H9 (cell line): ENCODE measurements at places on chromosomes 5 and 9. TPM values are rescaled to one million over a fixed set of nuclear protein-coding genes. Genes with fewer than 3 reads are reported as not detected.
A peak's percentile ranks its signal among the peaks of the same experiment; 100 is the strongest.

The PTGS1 gene
- total RNA-seq = 1.0 and 1.3 TPM in 2 replicates

The SPATA6L gene
- total RNA-seq = 0.75 and 0.87 TPM in 2 replicates

The ABO gene
- total RNA-seq = 0.31 and 0.37 TPM in 2 replicates

The ENTPD2 gene
- total RNA-seq = 4.0 and 5.1 TPM in 2 replicates

The PHF24 gene
- 0.24 and 0.68 TPM in 2 replicates for total RNA-seq

The PSAT1 gene
- total RNA-seq = 215 and 225 TPM in 2 replicates

The TRAF1 gene
- total RNA-seq = 1.4 and 1.5 TPM in 2 replicates

The PLEKHG4B gene
- 41.9 and 44.3 TPM in 2 replicates for total RNA-seq

The CYLC2 gene
- not detected in 2 replicates for total RNA-seq

The IFNK gene
- not detected in 2 replicates for total RNA-seq

The PCDHGA5 gene
- total RNA-seq = 1.1 and 1.3 TPM in 2 replicates

The PCDHA1 gene
- 0.44 and 0.61 TPM in 2 replicates for total RNA-seq

The PCDHB13 gene
- total RNA-seq = 1.5 and 1.7 TPM in 2 replicates

The UIMC1 gene
- total RNA-seq = 46.2 and 53.0 TPM in 2 replicates

The WNT8A gene
- total RNA-seq = 0.26 and 0.33 TPM in 2 replicates

DNA sequence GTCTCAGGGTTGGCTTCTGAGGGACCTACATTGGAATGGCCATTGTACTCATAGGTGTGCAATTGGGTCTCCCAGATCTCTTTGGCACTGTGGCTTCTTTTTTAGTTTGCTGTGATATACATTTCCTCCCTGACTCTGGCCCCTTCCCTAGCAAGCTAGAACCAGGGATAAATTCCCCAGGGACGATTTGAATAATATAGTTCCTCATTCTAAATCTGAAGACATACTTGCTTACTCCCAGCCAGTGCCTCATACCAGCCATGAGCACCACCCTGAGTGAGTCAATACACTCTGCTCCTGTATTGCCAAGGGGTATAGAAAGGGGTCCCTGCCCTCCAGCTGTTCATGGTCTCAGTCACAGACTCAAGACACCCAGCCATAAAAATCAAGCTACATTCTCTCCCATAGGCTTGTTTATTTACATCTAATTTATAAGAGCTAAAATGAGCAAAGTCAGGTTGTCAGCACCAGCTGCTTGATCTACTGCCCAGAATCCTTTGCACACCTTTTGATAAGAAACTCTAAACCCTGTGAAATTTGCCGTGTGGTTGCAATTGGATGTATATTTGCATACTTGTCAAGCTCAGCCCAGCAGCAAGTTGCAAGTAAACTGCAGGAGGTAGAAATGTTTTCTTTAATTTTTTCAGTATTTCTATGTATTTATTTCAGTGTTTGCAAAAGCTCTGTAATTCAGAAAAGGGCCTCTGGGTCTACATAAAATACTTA is 219.9 kb upstream of the IRX1 start:
- DNase-seq = no peak

DNA sequence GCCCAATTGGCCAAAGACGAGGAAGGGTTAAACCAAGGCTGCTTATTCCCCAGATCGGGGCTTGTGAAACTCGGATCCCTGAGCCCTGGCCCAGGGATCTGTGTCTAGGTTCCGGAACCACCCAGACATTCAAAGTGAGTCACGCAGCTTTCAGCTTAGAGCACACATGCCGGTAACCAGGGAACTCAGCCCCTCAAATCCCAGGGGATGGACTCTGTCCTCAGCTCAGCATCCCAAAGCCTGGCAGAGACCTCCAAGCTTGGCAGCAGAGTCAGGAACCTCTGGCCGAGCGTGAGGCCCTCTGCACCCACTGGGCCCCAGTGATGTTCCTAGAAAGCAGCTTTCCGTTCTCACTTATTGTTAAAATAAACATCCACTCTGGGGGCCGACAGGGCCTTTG is 5.1 kb downstream of the PNPLA7 start:
- no peak for DNase-seq

DNA sequence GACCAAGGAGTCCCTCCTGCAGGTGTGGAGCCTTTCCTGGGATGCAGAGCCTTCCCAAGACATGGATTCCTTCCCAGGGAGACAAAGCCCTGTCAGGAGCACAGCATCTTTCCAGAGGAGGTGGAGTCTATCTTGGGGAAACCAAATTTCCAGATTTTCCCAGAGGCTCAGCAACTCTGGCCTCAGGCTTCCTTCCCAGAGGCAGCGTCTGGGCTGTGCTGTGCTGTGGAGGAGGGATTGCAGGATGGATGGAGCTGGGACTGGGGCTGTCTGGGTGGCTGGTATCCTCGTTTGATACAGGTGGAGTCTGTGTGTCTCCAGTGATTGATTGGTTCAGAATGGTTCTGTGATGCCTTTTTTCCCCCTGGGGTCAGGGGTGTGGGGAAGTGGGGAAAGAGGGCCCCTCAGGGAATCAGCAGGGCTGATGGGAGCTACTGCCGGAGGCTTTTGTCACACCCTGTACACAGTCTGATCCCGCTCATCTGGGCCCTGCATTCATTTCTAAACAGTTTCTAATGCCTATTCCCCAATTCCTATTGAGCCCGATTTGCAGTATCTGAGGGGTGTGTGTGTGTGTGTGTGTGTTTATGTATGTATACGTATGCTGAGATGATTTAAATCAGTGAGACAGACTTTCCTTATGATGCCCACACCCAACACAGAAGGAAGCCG is 16.0 kb downstream of the OR13J1 start:
- DNase-seq = peak; percentile 6

DNA sequence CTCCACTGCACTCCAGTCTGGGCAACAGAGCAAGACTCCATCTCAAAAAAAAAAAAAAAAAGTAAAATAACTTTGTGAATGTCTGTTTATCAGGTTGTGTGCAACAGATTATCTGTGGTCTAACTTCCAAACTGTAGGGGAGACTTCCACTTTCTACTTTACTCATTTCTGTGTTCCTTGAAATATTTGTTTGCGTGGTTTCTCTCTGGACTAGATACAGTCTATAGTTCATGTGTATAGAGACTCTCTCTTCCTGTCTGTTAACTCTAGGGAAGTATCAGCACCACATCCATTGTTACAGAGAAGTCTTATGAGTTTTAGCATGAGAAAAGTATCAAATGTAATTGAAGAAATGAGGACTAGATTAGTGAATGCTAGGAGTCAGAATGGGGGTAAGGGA is 168.3 kb downstream of the LPAR1 start:
- no peak for DNase-seq

DNA sequence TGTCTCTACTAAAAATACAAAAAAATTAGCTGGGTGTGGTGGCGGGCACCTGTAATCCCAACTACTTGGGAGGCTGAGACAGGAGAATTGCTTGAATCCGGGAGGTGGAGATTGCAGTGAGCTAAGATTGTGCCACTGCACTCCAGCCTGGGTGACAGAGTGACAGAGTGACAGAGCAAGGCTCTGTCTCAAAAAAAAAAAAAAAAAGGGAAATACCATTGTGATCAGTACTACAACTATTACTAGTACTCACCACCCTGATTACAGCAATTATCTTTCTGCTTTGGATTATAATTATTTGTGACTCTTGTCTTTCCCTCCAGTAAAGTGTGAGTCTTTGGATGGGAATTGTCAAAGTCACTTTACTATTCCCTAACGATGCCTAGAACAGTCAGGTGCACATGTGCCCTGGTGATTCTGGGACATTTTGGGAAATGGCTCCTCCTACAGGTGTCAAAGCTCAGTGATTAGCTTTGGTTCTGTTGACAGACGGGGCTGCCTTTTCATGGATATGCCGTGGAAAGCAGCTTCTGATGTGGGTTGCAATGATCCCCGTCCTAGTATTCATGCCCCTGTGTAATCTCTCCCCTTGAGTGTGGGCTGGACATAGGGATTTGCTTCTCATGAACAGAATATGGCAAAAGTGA is 31.8 kb upstream of the FRRS1L start:
- DNase-seq = no peak

- no peak for DNase-seq
These were observed 199.3 kb downstream of the SGCD start for GRCh38 chr5:156526081-156526925.

DNA sequence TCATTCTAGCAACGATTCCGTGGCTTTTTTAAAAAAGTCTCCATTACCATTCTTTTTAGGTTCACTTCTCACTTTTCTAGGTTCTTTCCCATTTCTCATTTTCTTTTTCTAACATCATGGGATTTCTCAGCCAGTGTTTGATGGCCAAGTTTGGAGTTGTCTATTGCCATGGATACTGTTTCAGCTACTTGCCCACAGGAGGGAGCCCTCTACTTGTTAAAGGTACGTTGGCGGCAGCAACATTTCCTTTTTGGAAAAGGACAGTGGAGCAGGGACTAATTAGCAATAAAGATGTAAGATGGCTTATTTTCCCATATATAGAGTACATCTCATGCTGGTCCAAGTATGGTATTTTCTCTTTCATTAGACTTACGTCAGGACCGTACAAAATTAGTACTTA is 2257.5 kb upstream of the C9orf72 start:
- peak; percentile 54 for DNase-seq

DNA sequence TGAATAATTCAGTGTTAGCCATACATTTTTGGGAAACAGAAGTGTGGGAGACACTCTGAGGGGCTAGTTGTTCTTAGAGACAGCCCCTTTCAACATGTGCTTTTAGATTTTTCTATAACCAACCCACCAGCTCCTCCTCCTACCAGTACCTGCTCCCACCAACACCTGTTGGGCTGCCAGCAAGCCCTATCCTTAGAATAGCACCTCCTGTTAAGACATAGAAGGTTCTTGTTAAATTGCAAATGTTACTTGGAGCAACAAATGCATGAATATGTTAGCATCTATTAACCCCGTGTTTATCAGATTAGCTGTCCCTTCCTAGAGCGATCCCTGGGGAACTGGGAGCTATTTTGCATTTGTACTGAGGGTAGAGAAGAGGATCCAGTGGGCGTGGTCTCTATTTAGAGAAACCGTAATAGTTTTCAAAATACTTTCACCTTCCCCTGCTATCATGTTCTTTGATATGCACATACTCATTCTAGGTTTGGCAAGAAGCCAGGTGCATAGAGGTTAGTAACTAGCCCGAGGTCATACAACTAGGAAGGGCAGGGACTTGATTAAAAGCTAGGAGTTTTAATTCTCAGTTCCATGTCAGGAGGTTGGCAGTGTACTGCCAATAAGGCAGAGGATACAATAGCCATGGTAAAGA is 334.4 kb downstream of the KCTD16 start:
- DNase-seq = no peak

- no peak for DNase-seq
These were observed 19.6 kb downstream of the LPCAT1 start for GRCh38 chr5:1504069-1504595.

GRCh38 chr5:81908771-81909170 is 63.1 kb upstream of the ATG10 start:
- no peak for DNase-seq

DNA sequence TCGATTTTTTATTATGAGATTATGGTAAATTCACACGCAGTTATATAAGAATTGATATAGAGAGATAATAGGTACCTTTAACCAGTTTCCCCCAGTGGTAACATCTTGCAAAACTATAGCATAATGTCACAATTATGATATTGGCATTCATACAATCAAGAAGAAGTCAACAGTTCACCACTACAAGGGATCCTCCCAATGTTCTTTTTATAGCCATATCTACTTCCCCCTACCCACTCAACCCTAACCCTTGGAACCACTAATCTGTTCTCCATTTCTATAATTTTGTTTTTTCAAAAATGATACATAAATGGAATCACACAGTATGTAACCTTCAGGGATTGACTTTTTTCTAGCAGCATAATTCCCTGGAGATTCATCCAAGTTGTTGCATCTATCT is 9.8 kb downstream of the ACTL7B start:
- DNase-seq = no peak

GRCh38 chr5:108129129-108129528 is 252.8 kb downstream of the FBXL17 start:
- no peak for DNase-seq

DNA sequence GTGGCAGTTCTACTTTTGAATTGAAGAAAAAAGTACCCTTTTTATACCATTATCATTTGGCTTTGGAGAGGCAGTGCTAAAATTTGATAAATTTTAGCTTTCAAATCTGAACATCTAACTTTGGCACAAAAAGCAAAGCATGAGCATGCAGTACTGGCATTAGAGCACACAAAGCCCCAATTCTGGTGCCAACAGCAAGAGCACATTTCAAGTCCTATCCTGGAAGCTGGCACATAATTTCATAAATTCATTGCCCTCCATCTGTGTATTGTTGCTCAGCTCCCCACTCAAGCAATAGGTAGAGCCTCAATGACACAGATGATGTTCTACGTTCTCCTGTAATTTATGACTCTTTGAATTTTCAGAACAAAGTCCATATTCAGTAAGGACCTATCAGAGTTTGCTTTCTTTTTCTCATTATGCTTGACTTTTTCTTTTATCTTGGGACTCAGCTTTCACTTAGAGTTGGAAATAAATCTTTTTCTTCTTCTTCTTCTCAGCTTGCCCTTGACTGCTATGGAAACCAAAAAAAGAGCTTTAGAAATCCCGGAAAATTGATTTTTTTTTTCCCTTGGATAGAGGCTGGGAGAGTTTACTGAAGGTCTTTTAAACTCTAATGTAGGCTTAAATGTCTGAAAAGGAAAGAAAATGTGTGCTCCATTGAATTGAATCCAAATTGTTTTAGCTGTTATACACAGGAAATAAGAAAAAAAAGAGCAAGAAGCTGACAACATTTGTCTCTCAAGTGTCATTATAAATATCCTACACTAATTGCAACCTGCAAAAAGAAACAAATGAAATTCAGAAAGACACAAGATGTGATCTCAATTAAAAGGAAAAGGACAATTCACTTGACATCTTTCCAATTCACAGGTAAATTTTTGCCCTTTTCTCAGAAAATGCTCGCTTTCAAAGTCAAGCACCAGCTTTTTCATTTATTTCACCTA is 380.8 kb upstream of the CDH18 start:
- no peak for DNase-seq

GRCh38 chr5:39696672-39697398 is 272.1 kb upstream of the DAB2 start:
- no peak for DNase-seq

GRCh38 chr9:28456861-28457260 is 883.6 kb upstream of the C9orf72 start:
- DNase-seq = no peak

GRCh38 chr9:105969636-105970035 is 275.3 kb downstream of the TMEM38B start:
- no peak for DNase-seq

DNA sequence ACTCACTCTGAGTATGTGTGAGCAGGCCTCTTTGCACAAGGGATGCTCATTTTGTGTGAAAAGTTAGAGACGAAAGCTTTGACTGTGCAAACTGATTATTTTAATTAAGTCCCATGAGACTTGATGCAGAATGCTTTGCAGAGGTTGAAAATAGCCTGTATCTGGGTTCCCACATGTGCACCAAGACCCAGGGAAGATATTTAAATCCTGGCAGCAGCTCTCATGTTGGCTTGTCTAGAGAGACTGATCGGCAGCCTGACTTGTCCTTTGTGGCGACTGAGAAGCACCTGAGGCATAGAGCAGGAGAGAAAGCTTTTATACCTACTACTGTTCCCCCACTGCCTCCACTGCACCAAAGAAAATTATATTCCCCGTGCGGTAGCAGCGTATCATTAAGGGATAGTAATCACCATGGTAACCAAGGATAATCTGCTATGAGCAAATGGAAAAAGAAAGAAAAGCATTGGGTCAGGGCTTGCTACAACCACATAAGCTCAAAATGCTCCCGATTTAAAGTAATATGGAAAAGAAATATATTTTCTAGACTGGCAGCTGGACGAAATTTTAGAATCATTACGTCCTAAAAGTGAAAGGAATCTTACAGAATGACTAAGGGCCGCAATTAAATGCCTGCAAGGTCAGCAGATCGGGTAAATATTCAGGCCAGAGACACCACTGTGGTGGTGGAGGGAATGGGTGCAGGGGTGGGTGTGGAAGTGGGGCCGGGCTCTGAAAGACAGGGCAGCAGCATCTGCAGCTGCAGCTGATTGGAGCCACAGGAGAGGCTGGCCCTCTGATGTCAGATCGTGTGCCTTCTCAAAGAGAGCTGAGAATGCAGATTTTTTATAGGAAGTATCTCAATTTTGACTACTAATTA is 135.3 kb upstream of the EPB41L4A start:
- no peak for DNase-seq
